ENCODE measurements at places on chromosomes 2 and 18. TPM values are rescaled to one million over a fixed set of nuclear protein-coding genes. Genes with fewer than 3 reads are reported as not detected.

CTIF gene
- total RNA-seq, result 9.8 TPM

DNA sequence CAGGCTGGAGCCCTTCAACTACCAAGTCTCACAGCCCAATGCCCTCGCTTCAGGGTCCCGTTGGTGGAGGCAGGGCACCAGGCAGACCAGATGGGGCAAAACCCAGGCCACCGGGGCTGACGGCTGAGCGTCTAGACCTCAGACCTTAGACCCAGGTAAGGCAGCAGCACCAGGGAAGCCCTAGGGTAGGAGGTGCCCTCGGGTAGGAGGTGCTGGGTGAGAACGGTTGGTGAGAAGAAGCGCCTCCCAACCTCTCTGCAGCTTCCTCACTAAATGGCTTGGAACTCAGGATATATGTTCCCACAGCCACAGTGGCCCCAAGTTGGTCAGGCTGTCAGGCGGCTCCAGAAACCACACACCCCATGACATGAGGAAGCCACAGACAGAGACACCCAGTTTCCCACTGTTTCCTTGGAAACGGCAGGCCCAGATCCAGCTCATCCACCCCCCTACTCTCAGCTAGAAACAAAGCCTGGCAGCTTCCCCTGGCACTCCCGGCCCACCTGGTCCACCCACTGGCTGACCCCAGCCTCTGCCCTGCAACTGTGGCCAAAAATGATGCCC lies 13.1 kb upstream of the MLPH start:
- DNase-seq, result peak; percentile 98

DNA sequence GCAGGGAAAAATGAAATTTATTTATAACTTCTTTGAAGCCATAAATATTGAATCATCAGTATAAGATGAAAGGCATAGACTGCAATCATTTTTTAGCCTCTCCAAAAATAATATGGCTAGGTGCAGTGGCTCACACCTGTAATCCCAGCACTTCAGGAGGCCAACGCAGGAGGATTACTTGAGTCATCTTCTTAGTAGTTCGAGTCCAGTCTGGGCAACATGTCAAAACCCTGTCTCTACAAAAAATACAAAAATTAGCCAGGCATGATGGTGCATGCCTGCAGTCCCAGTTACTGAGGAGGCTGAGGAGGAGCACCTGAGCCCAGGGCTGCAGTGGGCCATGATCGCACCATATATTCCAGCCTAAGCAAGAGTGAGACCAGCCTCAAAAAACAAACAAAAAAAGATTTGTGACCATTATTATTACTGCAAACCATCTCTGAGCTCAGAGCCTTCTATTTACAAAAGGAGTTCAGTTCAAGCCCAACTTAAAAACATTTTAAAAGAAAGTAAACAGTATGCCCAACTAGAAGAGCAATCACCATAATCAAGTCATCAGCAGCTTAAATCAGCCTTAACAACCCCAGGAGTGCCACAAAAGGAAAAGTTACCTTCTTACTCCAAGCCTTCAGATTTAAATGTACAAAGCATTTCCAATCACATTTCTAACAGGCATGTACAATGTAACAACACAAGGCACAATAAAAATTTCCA lies 37.5 kb downstream of the KCNG3 start:
- no peak for DNase-seq

- no peak for DNase-seq
These were observed 144.8 kb downstream of the SMAD7 start for GRCh38 chr18:48805826-48806535.
